ENCODE measurements at places on chromosomes 7 and 10.

DNA sequence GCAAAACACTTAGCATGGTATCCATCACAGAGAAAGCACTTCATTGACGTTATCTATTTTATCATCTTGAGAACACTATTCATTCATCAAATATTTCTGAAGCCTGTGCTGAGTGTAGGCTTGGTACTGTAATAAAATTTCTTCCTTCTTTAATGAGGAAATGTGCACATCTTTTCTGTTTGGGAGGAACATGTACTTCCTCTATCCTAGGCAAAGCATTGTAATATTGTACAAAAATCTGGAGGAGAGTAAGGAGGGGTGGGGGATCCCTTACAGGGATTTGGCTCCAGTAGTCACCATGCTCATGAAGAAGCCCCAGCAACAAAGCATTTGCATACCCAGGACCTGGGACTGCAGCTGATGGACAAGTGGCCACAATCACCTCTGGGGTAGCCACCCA is 39.9 kb upstream of the SORCS3 start:
- DNase-seq: no peak
- H3K27ac ChIP-seq: no peak overlapping the region
- H3K36me3 ChIP-seq: no peaks in the 10 kb centered on the region
- H3K27me3 ChIP-seq: no peaks in the 10 kb centered on the region
- H3K4me3 ChIP-seq: no peak overlapping the region
- no peaks in the 10 kb centered on the region for H3K4me1 ChIP-seq

DNA sequence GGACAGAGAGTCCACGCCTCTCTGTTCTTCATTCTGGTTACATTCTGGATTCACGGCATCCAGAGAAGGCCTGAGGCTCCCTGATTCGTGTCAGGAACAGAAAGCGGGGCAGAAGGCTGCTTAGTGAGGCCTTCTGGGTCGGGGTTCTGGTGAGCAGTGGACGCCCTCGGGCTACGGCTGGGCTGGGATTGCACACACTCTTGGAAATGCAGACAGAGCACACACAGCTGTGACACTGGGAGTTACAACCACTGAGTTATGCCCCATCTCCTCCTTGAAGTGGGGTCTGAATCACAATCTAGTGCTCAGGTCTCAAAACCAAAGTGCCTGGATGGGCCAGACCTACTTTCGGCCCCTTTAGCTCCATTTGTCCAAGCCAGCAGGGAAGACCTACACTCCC is 156.9 kb upstream of the GDF10 start:
- no peak for DNase-seq
- H3K27me3 ChIP-seq: no peaks in the 10 kb centered on the region
- H3K4me1 ChIP-seq: peaks cover 16% of the 10 kb centered on the region
- H3K27ac ChIP-seq: no peak overlapping the region
- H3K4me3 ChIP-seq: no peak overlapping the region
- no peaks in the 10 kb centered on the region for H3K36me3 ChIP-seq

GRCh38 chr10:122515022-122515424 is 45.5 kb upstream of the DMBT1 start:
- no peak overlapping the region for H3K4me3 ChIP-seq
- peaks cover 8% of the 10 kb centered on the region for H3K36me3 ChIP-seq
- peak overlapping the region; percentile 45 for H3K27ac ChIP-seq
- H3K4me1 ChIP-seq: no peaks in the 10 kb centered on the region

GRCh38 chr7:129843365-129843898 is 109.3 kb downstream of the UBE2H start:
- peaks cover 21% of the 10 kb centered on the region for H3K36me3 ChIP-seq
- H3K27ac ChIP-seq: peak overlapping the region; percentile 58
- H3K27me3 ChIP-seq: no peaks in the 10 kb centered on the region

DNA sequence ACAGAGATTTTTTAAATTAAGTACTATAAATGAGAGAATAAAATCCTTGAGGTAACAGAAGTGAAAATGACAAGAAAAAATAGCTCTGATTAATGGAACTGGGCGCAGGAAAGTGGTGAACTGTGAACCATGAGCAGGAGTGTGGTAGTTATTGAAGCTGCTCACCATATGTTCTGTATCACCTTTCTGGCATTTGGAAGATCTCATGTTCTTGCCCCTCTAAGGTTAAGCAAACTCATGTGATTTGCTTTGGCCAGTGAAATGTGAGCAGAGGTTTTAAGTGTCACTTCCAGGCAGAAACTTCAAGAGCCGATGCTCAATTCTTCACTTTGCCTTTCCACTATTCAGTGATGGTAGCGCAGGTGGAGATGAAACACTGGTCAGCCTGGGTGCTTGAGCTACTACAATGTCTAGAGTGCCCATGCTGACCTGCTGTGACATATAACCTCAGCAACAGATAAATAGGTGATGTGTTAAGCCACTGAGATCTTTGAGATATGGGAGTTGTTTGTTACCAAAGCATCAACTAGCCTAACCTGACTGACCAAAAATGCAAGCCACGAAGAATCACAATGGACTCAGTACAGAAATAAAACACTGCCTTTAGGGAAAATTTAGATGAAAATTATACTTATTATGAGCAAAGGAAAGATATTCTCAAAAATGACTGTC is 18.4 kb downstream of the MTPAP start:
- H3K36me3 ChIP-seq: no peaks in the 10 kb centered on the region
- no peaks in the 10 kb centered on the region for H3K4me1 ChIP-seq
- no peak for DNase-seq
- no peak overlapping the region for H3K4me3 ChIP-seq
- no peaks in the 10 kb centered on the region for H3K27me3 ChIP-seq

DNA sequence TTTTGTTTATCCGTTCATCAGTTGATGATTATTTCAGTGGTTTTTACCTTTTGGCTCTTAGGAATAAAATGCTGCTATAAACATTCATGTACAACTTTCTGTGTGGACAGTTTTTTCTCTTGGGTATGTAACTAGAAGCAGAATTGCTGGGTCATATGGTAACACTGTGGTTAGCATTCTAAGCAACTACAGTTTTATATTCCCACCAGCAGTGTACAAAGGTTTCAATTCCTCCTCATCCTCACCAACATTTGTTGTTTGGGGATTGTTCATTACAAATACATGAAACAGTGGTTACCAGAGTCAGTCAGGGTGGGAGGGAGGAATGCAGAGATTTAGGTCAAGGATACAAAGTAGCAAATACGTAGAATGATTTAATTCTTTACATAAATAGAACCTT is 97.0 kb downstream of the NPSR1 start:
- H3K36me3 ChIP-seq: no peaks in the 10 kb centered on the region
- H3K4me1 ChIP-seq: no peaks in the 10 kb centered on the region
- no peak for DNase-seq

- H3K27me3 ChIP-seq: no peaks in the 10 kb centered on the region
- no peak overlapping the region for H3K27ac ChIP-seq
- DNase-seq: no peak
- H3K4me3 ChIP-seq: no peak overlapping the region
Measured at GRCh38 chr7:127731431-127732080, 79.6 kb downstream of the SND1 start.

DNA sequence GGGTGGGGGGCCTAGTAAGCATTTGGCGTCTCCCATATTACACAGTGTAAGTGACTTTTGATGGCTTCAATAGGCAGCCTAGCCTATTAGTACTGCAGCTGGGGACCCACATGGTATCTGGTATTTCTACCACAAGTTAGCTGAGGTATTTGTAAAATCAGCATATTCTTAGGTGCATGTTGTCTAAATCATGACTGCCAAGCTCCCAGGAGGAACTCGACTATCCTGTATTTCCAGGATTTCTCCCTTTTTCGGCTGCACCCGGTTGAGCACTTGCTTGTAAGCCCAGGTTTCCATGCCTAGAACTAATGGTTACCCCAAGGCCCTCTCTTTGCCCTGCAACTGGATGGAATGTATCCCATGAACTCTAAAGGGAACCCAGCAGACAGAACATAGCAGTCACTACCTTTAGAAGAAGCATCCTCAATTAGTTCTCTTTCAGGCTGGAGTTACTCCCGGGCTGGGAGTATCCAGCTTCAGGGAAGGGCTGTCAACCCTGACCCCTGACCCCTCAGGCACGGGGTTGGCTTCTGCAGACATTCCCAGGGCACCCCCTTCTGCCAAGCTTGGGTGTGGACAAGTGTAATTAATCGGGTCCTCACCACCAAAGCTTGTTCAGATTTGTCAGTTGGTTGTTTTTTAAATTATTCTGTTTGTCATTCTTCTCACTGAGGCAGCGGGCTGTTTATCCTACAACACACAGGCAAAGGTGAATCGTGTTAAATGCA is 90.3 kb upstream of the PARD3 start:
- H3K4me1 ChIP-seq: peaks cover 11% of the 10 kb centered on the region
- no peaks in the 10 kb centered on the region for H3K27me3 ChIP-seq
- no peaks in the 10 kb centered on the region for H3K36me3 ChIP-seq
- DNase-seq: no peak

- no peaks in the 10 kb centered on the region for H3K36me3 ChIP-seq
- H3K4me1 ChIP-seq: no peaks in the 10 kb centered on the region
- DNase-seq: no peak
- no peak overlapping the region for H3K27ac ChIP-seq
Measured at GRCh38 chr10:118239236-118239630, 102.9 kb downstream of the FAM204A start.

- H3K27ac ChIP-seq: no peak overlapping the region
- no peak overlapping the region for H3K4me3 ChIP-seq
- H3K4me1 ChIP-seq: no peaks in the 10 kb centered on the region
- H3K27me3 ChIP-seq: no peaks in the 10 kb centered on the region
Measured at GRCh38 chr10:117444497-117445040, 69.3 kb upstream of the PDZD8 start.

DNA sequence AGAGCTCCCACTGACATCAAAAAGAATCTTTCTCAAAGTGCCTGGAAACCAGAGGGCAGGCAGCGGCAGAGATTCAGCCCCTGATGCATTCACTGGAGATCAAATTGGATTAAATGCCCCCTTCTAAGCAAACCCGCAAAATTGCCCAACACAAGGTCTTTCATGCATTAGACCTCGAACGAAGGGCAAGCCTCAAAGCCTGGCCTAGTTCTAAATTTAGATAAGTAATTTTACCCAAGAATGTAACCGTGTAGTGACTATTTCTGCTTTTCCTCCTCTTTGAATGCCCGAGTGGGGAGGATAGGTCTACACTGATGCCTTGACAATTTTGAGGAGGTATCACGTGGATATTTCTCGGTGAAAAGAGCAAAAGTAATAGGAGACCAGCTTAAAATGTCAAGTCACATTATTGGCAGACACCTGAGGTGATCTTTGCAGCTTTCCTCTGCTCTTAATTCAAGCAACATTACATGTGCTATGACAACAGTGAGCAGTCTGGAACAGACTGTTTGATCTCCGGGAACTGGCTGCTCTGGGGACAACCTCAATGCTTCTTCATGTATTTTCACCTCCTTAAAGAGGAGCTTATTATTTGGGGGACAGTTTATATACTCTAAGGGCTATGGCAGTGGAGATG is 1263.5 kb upstream of the AUTS2 start:
- no peak overlapping the region for H3K27ac ChIP-seq
- no peak overlapping the region for H3K4me3 ChIP-seq
- H3K27me3 ChIP-seq: no peaks in the 10 kb centered on the region
- H3K4me1 ChIP-seq: no peaks in the 10 kb centered on the region

DNA sequence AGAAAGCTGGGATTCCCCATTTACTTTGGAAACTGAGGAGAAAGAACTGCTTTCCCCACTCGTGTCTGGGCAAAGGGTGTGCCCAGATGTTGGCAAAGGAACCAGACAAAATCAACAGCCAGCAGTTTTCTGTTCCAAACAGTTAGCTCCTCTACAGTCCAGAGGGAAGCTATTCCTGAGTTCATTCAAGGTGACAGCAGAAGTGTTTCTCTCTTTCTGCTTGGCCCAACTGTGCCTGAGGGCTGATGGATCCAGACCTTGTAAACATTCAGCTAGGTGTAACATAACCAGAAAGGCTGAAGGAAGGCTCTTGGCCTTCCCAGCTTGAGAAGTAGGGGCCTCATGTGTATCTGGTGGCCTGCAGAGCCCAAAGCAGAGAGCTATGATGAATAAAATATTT is 7.0 kb upstream of the ALDH18A1 start:
- no peak overlapping the region for H3K4me3 ChIP-seq
- no peaks in the 10 kb centered on the region for H3K36me3 ChIP-seq
- H3K27ac ChIP-seq: no peak overlapping the region
- DNase-seq: no peak

GRCh38 chr10:3271354-3272115 is 99.0 kb upstream of the PITRM1 start:
- H3K27ac ChIP-seq: no peak overlapping the region
- no peaks in the 10 kb centered on the region for H3K4me1 ChIP-seq
- no peak for DNase-seq
- H3K4me3 ChIP-seq: no peak overlapping the region
- H3K36me3 ChIP-seq: no peaks in the 10 kb centered on the region
